Sciatic nerve (tissue), 2 donors: ENCODE measurements at places on chromosomes 6 and 20. TPM values are rescaled to one million over a fixed set of nuclear protein-coding genes. Genes with fewer than 3 reads are reported as not detected.

- no peak for DNase-seq
Measured at GRCh38 chr6:85574932-85575598, 18.6 kb downstream of the SNX14 start.

DNA sequence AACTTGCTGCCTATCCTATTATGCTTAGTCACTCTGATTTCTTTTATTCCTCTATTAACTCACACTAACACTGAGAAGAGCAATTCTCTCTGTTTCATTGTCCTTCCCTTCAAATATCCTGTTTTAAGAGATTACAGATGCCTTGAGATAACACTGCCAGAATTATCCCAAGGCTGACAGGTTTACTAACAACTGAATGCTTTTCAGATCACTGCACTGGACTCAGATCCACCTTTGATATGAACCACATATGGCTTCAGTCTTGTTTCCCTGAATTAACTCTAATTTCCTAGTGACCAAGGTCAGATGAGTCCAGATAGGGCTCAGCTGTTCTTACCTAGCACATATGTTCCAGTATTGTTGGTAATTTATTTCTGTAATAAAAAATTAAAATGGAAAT, 633.1 kb downstream of the GRIK2 start:
- DNase-seq: no peak

Gene NRN1
- 90.1 TPM for total RNA-seq

Gene DZANK1
- total RNA-seq: 3.5 TPM

Gene SLC25A27
- total RNA-seq: 49.0 TPM
